ENCODE measurements at places on chromosomes 5 and 9.

DNA sequence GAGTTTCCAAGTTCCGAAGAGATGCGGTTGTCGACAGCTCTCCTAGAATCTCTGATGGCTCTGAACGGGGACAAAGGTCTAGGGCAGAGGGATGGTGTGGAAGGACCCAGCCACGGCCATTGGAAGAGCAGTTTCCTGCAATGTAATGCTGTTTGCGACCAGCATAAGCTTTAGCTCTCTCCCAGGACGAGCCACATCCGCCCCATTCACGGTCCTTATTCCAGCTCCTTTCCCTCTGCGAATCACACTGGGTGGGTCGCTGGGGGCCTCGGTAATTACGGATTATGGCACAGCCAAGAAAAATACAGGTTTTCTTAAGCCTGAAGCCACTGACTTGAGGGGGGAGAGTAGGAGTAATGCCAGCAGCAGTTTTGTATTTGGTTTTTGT lies 22.7 kb downstream of the ANXA2R start:
- no peak for DNase-seq

DNA sequence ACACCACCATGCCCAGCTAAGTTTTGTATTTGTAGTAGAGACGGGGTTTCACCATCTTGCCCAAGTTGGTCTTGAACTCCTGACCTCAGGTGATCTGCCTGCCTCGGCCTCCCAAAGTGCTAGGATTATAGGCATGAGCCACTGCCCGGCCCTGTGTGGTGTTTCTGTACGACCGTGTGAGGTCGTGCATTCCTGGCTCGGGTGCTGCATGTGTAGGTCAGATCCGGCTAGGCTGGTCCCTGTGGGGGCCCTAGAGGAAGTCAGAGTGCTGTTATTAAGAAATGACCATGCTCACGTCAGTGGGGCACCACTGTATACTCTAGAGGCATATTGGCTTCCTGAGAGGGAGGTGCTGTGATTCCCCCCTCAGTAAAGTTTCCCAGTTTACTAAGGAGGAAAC lies 13.7 kb downstream of the WNK2 start:
- no peak for DNase-seq

DNA sequence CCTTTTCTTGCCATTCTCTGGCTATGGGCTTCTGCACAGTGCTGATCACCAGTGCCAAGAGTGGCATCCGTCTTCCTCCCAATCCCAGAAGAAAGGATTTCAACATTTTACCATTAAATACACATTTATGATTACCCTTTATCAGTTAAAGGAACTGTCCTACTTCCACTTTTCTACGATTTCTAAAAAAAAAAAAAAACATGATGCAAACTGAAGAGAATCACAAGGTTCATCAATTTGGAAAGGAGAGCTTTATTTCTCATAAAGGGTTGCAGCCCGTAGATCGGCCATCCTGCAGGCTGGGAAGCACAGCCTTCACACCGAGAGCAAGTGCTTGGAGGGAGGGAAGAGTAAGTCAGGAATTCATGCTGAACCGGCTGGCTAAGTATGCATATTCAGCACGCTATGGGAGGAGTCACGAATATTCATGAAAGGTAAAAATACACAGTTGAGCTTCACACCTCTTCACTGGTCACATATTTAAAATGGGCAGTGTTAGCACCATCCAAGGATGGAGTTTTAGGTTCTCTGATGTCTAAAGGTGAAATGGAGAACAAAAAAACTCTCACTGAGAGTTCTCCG lies 52.5 kb upstream of the SEMA4D start:
- no peak for DNase-seq

- no peak for DNase-seq
Measured at GRCh38 chr9:85118990-85119755, 449.6 kb downstream of the NTRK2 start.

DNA sequence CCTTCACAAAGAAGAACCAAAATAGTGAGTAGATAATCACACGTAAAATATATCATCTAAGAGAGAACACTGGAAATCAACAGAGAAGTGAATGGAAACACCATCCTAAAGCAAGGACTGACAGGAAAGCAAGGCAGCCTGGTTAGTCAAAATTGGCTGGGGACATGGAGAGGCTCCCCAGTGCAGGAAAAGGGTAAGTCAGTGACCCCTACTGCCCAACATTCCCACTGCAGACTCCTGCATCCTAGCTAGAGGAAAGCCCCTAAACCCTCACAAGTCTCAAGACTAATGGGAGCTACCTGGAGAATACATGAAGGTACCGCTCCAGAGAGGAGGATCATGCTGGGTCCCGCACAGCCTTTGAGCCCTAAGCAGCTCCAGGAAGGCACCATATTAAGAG lies 60.1 kb downstream of the ZDHHC21 start:
- no peak for DNase-seq

- DNase-seq, result no peak
Measured at GRCh38 chr9:112532427-112532826, 45.8 kb downstream of the KIAA1958 start.

- no peak for DNase-seq
Measured at GRCh38 chr5:124683917-124684555, 62.4 kb downstream of the ZNF608 start.

DNA sequence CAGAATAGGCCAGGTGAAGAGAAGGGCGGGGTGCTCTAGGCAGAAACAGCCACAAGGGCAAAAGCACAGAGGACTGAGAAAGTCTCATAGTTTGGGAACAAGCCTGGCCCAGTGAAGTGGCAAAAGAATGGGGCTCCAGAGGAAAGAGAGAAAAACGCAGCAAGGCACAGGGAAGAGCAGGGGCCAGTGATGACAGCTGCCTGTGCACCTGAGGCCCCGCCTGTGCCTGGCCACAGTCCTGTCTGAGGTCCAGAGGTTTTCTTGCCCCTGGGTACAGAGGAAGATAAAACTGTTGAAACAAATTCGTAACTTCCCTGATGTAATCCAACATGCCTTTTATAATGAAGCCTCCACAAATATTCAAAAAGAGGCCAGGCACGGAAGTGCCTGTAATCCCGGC lies 22.0 kb downstream of the FRRS1L start:
- DNase-seq, result no peak

DNA sequence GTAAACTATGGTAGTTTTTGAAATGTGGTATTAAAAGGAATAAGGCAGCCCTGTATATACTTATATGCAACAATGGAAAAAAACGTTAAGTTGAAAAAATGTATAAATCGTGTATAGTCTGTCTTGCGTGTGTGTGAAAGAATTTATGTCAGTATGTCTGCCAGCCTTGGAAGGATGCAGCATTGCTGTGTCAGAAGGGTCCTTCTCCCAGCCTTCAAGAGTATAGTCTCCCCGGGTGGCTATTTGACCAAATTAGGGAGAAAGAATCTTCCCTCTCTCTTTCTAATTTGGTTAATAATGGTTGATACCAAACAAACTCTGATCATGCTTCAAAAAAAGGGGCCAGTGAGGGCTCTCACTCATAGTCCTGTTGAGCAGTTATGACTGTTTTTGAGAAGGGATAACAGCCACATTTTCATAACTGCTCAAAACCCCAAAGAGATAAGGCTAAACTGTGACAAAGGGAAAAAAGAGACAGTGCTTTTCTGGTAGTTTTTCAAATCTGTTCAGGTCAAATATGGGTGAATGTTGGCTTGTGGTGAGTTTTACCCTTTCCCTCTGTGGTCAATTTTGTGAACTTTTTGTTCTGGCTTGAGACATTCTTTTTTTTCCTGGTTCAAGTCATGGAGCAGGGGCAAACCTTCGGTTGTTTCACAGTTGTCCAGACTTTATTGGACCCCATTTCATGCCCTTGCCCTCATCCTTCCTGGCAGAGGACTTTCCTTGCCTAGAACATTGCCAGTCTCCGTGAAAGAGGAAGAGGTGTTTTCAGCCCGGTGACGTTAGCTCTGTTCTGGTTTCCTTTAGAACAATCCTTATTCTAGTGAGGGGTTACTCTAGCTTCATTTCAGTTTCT lies 21.0 kb downstream of the SNX30 start:
- DNase-seq, result no peak

- DNase-seq, result no peak
Measured at GRCh38 chr9:95974389-95974788, 98.9 kb downstream of the ERCC6L2 start.

- no peak for DNase-seq
Measured at GRCh38 chr9:5917273-5917672, 26.6 kb downstream of the MLANA start.

DNA sequence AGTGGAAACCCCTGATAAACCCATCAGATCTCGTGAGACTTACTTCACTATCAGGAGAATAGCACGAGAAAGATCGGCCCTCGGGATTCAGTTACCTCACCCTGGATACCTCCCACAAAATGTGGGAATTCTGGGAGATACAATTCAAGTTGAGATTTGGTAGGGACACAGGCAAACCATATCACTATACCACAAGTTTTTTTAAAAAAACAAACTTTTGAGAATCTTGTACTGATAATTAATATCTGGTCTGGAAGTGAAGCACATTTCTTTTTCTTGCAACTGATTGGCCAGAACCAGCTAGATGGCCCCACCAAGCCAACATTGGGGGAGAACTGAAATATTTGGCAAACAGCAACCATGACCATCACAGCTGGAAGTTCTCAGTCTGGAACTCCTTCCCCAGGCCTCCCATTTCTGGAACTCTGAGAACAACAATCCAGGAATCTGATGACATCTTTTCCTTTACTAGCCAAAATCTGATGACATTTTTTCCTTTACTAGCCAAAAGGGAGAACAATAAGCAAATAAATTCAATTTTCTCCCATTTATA lies 51.8 kb upstream of the CDKN2B start:
- no peak for DNase-seq

DNA sequence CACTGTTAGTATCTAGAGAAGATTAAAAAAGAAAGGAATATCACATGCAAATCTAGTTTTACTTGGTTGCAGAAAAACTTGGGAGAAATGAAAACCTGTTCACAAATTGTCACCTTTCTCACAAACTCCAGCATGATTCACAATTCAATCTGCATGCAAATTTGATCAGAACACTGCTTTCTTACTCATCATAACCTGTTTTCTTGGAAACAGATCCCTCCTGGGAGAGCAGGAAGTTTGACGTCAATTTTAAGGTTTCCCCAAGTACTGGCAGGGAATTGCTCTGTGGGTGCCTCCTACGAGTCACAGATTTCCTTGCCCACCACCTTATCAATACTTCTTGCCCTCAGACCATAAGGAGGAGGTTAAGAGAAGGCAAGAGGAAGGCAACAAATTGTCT lies 30.2 kb upstream of the HTR4 start:
- DNase-seq, result no peak

DNA sequence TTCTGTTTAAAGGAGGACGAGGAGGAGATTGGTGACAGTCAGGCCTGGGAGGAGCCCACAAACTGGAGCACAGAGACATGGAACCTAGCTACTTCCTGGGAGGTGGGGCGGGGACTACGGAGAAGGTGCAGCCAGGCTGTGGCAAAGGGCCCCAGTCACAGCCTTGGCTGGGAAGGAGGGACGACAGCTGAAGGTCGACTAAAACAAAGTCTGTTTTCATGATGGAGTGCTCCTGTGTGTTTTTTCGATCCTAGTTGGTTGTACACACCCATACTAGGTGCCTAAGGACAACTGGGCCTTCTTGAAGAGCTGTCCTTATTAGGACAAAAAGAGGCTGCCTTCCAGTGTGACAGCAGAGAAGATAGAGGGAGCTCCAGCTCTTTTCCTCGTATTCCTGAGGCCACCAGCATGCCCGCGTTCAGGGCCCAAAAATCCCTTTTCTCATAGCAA lies 2.9 kb downstream of the CCDC107 start:
- no peak for DNase-seq

DNA sequence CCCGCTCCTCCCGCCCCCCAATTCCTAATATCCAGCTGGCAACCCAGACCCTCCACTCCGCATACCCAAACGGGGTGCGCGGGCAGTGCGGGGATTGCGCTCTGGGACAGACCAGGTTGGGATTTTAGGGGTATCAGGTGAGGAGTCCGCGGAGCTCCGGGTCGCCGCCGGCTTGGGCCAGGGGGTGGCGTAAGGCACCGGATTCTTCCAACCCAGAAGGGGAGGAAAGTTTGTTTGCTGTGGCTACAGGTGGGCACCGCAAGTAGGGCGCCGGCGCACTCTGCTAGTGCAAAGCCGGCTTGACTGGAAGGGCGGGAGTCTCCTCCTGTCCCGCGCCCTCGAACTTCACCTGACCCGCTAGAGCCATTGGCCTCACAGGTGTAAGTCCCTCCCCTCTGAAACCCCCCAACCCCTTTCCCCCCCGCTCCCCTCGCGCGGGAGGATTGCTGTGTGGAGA lies 709 bp downstream of the IQGAP2 start:
- DNase-seq, result no peak

DNA sequence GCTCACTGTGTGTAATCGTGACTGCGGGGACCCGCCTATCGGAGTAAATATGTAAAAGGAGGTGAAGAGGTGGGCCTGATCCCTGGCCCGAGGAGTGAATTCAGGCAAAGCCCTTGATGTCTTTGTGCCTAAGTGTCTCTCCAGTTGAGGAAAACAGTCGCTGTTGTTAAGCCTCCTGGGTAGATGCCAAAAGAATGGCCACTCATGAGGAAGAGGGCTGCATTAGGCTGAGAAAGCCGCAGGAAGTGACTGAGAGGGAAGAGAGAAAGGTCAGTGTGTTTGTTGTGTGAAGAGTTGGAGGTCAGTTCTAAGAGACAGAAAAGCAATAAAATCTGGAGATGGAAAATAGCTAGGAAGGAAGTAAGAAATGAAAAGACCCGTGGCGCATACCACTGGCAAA lies 35.8 kb upstream of the PIP5K1B start:
- DNase-seq, result no peak

- DNase-seq, result no peak
Measured at GRCh38 chr9:91884696-91885687, 65.0 kb downstream of the ROR2 start.

DNA sequence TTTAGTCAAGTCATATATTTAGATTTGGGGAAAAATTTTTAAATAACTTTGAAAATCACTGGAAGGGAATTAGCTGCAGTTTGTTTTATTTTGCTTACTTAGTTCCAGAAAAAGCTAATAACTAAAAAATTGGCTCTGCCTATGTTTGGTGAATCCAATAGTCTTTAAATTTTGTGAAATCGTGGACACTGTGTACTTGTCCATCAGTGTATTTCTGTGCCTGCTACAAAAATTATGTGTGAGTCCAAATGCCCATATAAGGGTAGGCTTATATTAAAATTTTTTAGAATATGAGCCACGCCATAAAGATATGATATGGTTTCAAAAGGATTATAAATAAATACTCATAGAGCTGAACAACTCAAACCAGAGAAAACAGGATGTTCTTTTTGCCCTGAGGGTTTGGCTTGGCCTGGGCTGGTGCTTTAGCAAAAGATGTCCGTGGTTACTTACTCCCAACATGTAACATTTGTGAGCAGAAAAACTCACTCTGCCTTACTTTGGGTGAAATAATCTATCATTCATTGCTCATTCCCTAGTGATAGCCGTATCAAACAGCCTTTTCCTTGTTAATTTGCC lies 133.2 kb upstream of the PRLR start:
- DNase-seq, result no peak

DNA sequence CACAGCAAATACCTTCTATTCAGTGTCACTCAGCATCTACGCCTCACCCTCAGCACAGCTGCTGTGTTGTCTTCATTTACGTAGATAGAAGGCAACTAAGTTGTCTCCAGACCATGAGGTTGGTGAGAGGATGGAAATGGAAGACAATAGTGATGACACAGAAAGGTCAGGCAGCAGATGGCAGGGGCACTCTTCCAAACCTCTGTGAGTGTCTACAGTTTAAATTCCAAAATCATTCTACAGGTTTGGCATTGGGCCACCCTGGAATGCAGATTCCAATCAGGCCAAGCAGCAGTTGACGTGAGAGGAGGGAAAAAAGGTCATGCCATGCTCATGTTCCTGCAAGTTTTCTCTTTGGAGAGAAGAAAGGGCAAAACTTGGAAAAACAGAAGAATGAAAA lies 68.7 kb upstream of the ADAMTSL1 start:
- DNase-seq, result no peak

All from stimulated activated CD8-positive, alpha-beta memory T cell treated with anti-CD3 and anti-CD28 coated beads, Interleukin-4, amount 100 ng/mL, for 1 hour (primary cell).